ENCODE measurements at places on chromosomes 3 and 15.

DNA sequence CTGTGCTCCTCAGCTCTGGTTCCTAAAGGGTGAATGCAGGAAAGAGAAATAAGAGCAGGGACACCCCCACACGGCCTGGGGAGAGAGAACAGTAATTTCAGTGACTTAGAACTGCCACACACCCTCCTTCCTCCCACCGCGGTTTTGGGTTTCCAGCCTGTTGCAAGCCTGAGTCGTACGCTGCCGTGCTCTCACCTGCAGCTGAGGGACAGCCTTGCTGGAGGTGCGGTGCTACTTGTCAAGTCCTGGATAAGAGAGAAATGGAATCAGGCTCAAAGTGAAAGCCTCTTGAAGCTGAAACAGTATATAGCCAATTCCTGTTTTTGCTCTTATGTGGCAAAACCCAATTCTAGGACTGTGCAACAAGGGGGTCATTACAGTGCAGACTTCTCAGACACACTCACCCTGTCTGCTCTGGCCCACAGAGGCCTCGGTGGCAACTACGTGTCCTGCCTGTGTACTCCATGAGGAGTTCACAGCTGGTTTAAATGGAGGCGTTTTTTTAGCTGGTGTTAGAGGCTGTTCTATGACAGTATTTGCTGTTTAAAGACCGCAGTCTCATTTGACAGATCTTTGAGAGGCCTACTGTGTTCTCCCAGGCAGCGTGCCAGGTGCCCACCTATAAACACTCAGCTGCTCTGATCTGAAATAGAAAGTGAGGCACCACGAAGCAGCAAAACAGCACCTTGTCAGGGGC is 42.9 kb downstream of the TBC1D2B start:
- no peak for DNase-seq

DNA sequence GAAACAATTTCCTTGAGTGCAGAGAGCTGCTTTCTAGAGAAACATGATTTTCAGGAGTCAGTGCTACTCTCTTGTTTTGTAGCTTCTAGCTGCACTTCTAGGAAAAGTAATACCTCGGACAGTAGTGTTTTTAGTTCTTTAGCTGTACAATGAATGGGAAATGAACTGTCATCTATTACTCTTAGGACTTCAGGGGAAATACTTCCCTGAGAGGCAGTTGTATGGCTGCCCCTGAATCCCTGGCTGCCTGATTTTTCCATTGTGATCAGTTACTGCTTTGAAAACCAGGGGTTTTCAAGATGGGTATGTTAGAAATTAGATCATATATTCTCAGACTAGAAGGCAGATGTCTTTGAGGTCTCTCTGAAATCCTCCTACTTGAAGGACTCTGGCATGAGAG is 200.3 kb upstream of the SEMA6D start:
- DNase-seq: no peak

DNA sequence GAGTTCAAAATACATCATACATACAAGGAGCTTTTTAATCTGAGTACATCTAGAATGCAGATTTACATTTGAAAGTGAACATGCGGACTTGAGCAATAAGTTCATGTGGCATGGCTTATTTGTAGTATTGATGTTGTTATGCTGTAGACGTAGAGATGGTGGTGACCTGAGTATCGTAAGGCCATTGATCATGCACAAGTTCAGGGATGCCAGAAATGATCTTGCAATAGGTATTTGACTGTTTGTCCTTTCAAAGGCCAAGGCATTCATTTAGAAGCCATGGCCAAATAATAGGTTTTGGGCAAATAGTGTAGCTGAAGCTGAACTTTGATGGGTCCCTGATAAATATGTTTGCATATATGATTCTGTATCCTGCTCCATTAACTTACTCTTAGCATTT is 35.0 kb downstream of the ARNT2 start:
- no peak for DNase-seq

DNA sequence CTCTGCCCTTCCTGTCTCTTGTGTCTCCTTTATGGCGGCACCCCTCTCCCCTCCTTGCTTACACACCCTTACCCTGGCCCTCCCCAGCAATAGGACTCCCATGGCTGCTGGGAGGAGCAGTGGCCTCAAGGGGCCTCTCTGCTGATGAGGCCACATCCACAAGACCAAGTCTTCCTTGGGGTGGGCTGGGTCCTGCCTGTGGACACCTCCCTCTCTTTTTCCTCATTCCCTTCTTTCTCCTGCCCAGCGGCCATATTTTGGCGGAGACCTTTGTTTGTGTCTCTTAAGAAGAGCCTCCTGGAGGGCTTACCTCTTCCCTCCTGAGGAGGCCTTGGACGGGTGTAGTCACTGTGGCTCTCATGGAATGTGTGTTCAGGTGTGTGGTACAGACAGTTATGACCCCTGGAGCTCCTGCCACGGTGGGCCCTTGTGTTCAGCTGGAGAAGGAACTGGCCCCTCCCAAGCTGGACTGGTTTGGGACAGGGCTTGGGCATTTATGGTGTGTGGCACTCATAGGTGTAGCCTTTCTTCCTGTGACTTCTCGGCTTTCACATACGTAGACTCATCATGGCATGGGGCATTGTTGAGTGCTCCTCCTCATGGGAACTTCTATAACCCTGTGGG is 56.6 kb upstream of the APEH start:
- no peak for DNase-seq

DNA sequence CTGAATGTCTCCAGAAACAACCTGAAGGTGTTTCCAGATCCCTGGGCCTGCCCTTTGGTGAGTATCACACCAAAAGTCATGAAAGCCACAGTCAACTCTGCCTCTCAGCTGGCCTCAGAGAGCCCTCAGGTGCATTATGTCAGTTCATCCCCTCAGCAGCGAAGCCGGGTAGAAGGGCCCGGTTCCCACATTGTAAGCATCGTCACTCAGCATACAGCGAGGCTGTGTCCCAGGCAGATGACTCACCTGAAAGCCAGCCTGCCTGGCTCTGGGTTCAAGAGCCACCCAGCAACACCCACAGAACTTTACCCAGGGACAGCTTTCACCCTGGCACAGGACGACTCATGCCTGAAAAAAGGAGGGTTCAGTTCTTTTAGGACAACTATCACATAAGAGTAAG is 91.6 kb downstream of the LRRK1 start:
- no peak for DNase-seq

GRCh38 chr15:67812241-67812644 is 13.1 kb upstream of the SKOR1 start:
- DNase-seq: no peak

DNA sequence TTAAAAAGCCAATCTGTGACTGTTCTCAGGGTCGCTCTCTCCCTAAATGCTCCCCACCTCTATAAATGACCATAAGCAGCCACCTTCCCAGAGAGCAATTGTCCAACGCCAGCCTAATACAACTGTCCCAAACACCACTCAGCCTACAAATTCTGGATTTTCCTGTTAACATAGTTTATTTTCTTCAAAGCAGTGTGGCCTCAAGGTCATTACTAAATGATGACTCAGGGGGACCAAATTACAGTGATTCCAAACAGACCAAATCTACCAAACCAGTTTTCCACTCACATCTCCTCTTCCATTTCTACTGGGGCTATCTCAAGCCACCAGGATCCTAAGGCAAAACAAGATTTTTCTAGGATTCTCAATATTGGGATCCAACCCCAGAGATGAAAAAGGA is 22.5 kb downstream of the HEXA start:
- DNase-seq: no peak

Data from muscle of back (tissue), 13 donors.